T-helper 1 cell treated with Interleukin-12 subunit alpha and Interleukin-12 subunit beta and Interleukin-4 antibody, amounts not matched to agents 30 ng/mL and 1 ng/mL, for 36 hours (primary cell): ENCODE measurements at places on chromosomes 5 and 9. TPM values are rescaled to one million over a fixed set of nuclear protein-coding genes. Genes with fewer than 3 reads are reported as not detected.

PCDHGC5 gene
- not detected in 2 replicates for total RNA-seq

SLCO6A1 gene
- total RNA-seq: not detected in 2 replicates

PCDHGA7 gene
- total RNA-seq: 0.15 and 0.24 TPM in 2 replicates

OXCT1 gene
- 50.7 and 55.0 TPM in 2 replicates for total RNA-seq

QRFP gene
- not detected in 2 replicates for total RNA-seq

OR1B1 gene
- total RNA-seq: not detected in 2 replicates

SPINK13 gene
- total RNA-seq: not detected in 2 replicates

IL4 gene
- total RNA-seq: 12.7 and 12.8 TPM in 2 replicates

OTULINL gene
- total RNA-seq: 23.9 and 26.6 TPM in 2 replicates

DBN1 gene
- total RNA-seq: 6.0 and 8.7 TPM in 2 replicates

PHF24 gene
- not detected in 2 replicates for total RNA-seq

POLE3 gene
- 75.7 and 77.1 TPM in 2 replicates for total RNA-seq

TRMO gene
- 23.0 and 23.3 TPM in 2 replicates for total RNA-seq

TRAF2 gene
- 80.6 and 85.0 TPM in 2 replicates for total RNA-seq

INSL6 gene
- total RNA-seq: not detected in 2 replicates

ZNF483 gene
- 4.2 and 4.7 TPM in 2 replicates for total RNA-seq

DMRTA1 gene
- not detected in 2 replicates for total RNA-seq

FAXDC2 gene
- not detected in 2 replicates for total RNA-seq

GRIN3A gene
- total RNA-seq: not detected in 2 replicates

CNTRL gene
- total RNA-seq: 78.6 and 89.2 TPM in 2 replicates

YTHDC2 gene
- total RNA-seq: 27.8 and 28.5 TPM in 2 replicates
